ENCODE measurements at places on chromosomes 1 and 21. TPM values are rescaled to one million over a fixed set of nuclear protein-coding genes. Genes with fewer than 3 reads are reported as not detected.

Gene CASQ1
- total RNA-seq: not detected

- no peak for DNase-seq
Observed at GRCh38 chr1:236307435-236307834, 25.7 kb upstream of the ERO1B start.

Gene C1orf94
- total RNA-seq: not detected

- DNase-seq: no peak
Observed at GRCh38 chr1:184340984-184341383, 45.8 kb upstream of the C1orf21 start.

Gene MTARC1
- total RNA-seq: not detected

GRCh38 chr1:29812408-29813135, 576.2 kb downstream of the PTPRU start:
- DNase-seq: no peak

- DNase-seq: no peak
Observed at GRCh38 chr21:17451364-17451891, 61.4 kb upstream of the CXADR start.

GRCh38 chr1:106396020-106396419, 660.5 kb upstream of the PRMT6 start:
- DNase-seq: no peak

Gene C1orf226
- 0.12 TPM for total RNA-seq

GRCh38 chr1:205061227-205061626, 18.2 kb downstream of the CNTN2 start:
- DNase-seq: no peak

Gene OLIG2
- not detected for total RNA-seq

Gene ETV3
- 32.4 TPM for total RNA-seq

Data from activated CD4-positive, alpha-beta memory T cell treated with anti-CD3 and anti-CD28 coated beads for 36 hours (primary cell).